HCEC 1CT (cell line): ENCODE measurements at places on chromosomes 16 and 17.

- DNase-seq: peak; percentile 36
Observed at GRCh38 chr17:27339836-27340550, 46.1 kb downstream of the WSB1 start.

- DNase-seq: no peak
Observed at GRCh38 chr17:72004611-72005331, 116.0 kb upstream of the SOX9 start.

GRCh38 chr16:20175358-20175757 lies 101.7 kb upstream of the GPR139 start:
- DNase-seq: no peak

- DNase-seq: peak; percentile 89
Observed at GRCh38 chr17:44899074-44899782, at the start of gene EFTUD2. TSS of gene EFTUD2 (minus strand) at chr17:44899445. CDS start at chr17:44894521, 4,924 bp downstream.

GRCh38 chr16:79272141-79272577 lies 328.4 kb downstream of the MAF start:
- DNase-seq: no peak

DNA sequence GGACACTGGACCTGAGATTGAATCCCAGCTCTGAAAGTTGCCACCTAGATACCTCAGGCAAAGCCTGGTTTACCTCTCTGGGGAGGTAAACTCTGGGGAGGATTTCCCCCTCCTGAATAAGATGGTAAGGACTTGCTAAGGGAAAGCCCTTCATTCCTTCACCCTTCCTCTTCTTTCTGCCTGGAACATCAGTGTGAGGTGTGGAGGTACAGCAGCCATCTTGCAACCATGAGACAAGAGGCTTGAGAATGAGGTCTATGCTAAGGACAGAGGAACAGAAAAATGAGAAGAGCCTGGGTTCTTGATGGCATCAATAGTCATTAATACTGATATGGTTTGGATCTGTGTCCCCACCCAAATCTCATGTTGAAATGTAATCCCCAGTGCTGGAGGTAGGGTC lies 23.7 kb upstream of the ADCY9 start:
- DNase-seq: no peak

DNA sequence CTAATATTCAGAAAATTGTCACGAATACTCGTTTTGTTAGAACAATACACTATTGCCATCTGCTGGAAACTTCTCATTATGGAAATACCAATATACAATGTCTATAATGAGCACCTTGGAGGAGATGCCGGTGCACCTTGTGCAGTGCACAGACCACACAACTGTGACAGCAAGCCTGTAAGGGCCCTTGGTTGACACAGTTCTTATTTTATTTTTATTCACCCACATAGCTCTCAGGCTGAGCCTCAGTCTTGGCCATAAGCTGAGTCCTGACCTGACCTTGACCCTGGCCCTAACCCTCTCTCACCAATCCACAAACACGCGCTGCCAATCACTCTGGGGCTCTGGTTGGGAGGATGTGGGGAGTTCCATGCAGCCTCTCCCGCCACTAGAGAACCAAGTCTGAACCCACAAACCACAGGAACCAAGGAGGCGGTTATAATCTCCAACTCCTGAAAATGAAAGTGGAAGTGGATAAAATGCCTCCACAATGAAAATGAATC lies 7.6 kb downstream of the AIPL1 start:
- no peak for DNase-seq

- peak; percentile 7 for DNase-seq
Observed at GRCh38 chr16:457732-458400, 32.4 kb downstream of the RAB11FIP3 start.

DNA sequence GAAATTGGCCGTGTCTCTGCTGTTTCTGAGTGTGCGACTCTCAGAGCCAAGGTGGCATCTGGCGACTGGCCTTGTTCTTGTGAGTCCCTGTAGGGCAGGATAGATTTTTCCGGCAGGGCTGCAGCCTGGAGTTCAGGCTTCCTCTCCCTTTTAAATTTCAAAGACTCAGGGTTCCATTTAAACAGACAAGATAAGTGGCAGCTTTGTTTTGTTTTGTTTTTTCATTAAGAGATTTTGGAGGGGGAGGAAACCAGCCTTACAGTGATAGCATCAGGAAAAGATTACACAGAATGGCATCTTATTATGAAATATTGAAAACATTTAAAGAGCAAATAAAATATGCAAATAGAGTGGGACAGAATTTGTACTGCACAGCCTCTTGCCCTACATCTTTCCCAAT lies 151.3 kb downstream of the RPTOR start:
- no peak for DNase-seq

DNA sequence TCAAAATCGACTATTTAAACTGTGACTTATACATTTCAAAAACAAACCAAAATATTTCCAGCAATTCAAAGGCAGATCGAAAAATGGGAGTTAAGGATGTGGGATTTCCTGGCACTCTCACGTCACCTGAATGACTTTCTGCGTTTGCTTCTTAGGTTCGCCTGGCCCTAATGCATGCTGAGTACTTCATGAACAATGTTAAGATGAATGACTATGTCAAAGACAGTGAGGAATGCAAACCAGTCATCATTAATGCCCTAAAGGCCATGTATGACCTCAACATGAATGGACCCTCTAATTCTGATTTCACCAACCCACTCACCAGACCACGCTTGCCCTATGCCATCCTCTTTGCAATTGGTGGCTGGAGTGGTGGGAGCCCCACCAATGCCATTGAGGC lies 7.3 kb downstream of the KLHL10 start:
- DNase-seq: peak; percentile 39

- DNase-seq: no peak
Observed at GRCh38 chr17:71444078-71444477, 676.7 kb upstream of the SOX9 start.

- DNase-seq: no peak
Observed at GRCh38 chr17:32786169-32786568, 90.8 kb downstream of the MYO1D start.

DNA sequence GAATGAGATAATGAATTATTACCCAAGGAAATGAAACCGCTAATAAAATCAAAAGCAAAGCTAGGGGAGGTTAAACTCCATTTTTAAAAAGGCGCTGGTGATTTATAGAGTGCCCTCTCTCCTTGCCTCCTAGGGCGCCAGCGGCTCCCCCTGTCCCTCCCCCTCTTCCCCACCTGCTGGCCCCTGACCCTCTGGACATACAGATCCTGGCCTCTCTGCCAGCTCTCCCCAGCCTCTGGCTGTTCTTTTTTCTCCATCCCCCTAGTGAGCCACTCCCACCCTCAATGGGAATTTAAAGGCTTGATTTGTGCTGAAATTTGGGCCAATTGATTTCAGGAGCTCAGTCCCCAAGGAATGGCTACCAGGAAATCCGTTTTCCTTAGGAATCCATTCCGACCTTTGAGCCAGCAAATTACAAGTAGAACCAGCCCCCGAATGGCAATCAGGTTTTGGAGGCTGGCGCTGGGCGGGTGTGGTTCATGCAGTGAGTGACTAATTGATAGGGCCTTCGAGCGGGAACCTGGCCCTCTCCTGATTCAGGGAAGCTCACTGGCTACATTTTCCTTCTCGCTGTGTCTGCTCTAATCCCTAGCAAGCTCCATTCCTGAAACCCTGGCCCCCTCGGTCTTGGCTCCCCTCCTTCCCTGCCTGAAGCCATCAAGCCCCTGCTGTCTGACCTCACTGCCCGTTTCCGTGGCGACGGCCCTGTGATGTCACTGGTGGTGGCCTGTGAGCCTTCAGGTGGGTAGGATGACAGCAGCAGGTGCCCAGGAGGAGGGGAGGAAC lies 141.9 kb upstream of the SDK2 start:
- DNase-seq: no peak

GRCh38 chr17:58974354-58974753 lies 132.3 kb downstream of the TRIM37 start:
- no peak for DNase-seq

- no peak for DNase-seq
Observed at GRCh38 chr17:74825952-74826719, 33.5 kb downstream of the GRIN2C start.

DNA sequence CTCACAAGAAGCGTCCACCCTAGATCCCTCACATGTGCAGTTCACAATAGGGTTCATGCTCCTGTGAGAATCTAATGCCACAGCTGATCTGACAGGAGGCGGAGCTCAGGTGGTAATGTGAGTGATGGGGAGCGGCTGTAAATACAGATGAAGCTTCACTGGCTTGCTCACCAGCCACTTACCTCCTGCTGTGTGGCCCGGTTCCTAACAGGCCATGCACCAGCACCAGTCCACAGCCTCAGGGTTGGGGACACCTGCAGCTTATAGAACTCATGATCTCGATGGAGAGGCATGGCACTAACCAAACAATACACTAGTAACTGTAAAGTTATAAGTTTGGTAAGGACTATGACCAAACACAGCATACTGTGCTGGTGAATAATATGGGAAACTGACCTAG lies 368.0 kb upstream of the CDH5 start:
- no peak for DNase-seq

GRCh38 chr17:47785538-47786123 lies 36.0 kb downstream of the OSBPL7 start:
- peak; percentile 15 for DNase-seq

DNA sequence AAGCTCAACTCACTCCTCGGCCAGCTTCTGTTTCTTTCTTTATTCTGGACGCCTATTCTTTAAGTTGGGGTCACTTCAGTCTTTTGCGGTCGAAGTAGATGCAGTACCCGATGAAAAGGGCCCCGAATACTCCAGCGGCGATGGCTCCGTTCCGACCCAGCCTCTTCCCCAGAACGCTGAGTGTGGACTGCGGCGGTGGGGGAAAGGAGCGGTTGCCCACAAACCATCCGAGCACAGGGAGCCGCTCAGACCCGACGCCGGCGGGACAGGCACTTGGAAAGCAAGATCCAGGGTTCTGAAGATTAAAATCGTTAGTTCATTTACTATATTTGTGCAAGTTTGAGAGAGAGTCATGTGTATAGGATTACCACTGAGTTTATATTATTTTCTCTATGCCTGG lies 22.5 kb downstream of the SLFN12L start:
- no peak for DNase-seq

DNA sequence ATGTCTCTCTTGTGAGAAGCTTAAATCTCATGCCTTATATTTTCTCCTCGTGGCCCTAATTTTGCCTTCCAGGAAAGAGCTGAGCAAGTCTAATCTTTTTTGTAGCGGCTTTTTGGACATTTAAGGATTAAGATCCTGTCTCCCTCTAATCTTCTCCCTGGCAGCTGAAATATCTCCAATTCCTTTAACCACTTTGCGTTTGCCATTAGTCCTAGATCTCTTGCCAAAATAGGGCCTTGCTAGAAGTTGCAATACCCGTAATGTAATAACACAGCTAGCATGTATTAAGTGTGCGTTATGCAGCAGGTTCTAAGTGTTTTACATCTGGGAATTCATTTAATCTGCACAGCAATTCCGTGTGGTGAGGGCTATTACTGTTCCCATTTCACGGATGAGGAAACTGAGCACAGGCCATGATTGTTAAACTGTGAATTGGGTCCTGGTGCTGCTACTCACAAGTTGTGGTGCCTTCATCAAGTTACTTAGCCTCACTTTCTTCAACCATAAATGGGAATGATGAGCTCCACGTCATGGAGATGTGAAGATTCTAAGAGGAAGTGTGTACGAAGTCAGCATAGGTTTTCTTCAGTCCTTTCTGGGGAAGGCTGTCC lies 198.9 kb upstream of the ASIC2 start:
- DNase-seq: no peak
